ENCODE measurements at places on chromosomes 2 and 18.

GRCh38 chr2:103402944-103403343 is 641.1 kb downstream of the TMEM182 start:
- no peak for DNase-seq

GRCh38 chr2:207141386-207141785 is 24.4 kb downstream of the KLF7 start:
- DNase-seq: no peak

DNA sequence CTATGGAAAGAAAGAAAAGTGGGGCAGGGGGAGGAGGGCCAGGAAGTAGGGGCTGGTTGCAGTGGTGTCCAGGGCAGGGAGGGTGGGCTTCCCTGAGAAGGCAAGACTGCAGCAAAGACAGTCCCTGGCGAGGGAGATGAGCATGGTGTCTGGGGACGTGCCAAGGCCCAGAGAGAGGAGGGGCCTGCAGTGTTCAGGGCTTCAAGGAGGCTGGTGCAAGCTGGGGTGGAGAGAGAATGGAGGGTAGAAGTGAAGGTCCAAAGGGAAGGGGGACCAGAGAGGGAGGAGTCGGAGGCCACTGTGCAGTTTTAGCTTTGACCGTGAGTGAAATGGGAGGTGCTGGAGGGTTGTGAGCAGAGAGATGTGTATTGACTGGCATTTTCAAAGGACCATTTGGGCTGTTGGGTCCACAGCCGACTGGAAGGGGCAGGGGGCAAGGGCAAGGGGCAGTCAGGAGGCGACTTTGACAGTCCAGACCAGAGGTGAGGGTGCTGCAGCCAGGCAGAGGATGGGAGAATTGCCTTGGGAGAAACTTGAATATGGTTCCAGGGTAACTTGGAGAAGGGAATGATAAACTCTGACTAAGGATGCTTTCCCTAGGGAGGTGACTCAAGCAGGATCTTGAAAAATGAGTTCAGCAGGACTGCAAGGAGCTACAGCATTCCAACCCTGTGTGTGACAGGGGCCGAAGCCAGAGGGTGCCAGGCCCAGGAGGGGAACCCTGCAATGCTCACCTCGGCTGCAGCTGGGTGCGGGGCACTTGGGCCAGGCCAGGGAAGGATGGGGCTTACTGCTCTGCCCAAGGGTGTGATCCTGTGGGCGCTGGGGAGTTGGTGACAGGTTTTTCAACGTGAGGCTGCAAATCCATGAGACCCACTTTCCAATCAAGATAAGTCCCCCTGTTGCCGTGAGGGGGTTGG is 177.1 kb upstream of the HAAO start:
- no peak for DNase-seq

- DNase-seq: peak; percentile 47
Observed at GRCh38 chr2:218883491-218884490, 3.1 kb downstream of the WNT10A start.

DNA sequence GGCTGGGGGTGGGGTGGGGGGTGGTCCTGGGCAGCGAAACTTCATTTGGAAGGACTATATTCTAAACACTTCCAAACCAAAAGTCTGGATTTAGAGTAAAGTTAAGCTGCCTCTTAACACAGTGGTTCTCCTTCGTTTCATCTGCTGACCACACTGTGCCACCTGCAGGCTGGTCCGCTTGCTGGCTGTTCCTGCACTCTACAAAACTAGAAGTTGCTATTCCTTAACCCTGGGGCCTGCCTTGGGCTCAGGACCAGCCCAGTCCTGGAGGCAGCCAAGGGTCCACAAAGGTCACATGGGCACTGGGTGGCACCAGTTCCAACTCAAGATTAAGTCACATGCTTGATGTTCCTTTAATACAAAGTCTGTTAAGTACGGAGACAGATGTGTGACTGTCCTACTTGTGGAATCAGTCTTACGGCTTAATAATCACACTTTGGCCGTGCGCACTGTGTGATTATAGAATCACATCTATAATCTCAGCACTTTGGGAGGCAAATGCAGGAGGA is 195.4 kb downstream of the FAM210A start:
- DNase-seq: peak; percentile 18

DNA sequence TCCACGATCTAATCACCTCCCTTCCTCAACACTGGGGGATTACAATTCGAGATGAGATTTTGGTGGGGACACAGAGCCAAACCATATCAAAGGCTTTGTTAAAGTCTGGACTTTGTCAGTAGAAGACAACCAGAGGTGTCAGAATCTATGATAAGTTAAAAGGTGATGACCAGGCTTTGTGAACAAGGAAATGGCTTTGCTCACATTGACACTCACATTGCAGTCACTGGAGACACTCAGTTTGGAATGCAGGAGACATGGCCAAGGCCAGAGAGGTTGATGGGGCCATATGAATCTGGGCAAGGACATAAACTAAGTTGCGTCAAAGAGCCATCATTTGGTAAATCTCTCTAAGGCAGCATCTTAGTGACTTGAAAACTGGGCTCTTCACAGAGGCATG is 678.2 kb upstream of the FSHR start:
- DNase-seq: no peak

DNA sequence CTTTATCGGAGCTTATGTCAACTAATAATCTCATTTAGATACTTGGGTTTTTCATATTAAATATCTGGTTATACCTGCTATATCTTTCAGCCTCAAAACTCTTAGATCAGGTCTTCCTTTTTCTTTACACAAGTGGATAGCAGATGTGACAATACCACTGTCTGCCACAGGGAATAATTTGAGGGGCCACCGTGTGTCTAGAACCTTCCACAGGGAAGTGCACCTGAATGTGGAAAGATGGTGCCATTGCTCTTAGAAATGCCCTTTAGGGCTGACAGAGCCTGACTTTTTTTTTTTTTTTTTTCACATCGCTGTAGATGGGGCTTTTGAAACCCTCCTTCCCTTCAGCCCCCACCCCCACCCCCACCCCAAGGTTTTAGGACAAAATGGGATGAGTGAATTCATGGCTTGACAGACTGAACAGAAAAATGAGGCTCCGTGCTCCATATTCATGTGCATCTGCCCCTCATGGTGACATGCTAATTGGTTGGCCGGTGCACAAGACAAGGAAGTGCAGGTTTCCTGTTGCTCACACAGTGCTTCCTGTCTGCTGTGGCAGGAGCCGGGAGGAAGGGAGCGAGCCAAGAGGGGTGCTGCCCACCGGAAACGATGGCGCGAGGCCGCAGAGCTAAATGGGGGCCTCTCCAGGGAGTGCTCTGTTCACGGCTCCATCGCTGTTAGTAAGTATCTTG is 246.0 kb downstream of the LDLRAD4 start:
- peak; percentile 52 for DNase-seq

DNA sequence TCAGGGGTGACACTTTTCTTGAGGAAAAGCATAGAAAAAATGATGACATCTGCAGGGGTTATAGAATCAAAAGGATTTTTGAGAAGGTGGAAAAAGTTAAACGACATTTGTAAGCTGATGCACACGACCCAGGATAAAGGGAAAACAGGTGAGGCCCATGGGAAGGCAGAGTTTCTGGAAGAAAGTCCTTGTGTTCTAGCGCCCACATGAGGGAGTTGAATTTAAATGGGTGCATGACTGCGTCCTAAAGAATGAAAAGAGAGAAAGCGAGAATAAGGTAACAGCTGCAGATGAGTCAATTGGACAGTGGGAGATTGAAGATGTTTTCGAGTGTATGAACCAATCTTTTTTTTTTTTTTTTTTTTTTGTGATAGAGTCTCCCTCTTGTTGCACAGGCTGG is 158.1 kb downstream of the GALR1 start:
- DNase-seq: no peak

- no peak for DNase-seq
Observed at GRCh38 chr2:64120928-64121327, 23.3 kb downstream of the PELI1 start.

GRCh38 chr2:151252646-151253045 is 9.0 kb downstream of the RBM43 start:
- no peak for DNase-seq

DNA sequence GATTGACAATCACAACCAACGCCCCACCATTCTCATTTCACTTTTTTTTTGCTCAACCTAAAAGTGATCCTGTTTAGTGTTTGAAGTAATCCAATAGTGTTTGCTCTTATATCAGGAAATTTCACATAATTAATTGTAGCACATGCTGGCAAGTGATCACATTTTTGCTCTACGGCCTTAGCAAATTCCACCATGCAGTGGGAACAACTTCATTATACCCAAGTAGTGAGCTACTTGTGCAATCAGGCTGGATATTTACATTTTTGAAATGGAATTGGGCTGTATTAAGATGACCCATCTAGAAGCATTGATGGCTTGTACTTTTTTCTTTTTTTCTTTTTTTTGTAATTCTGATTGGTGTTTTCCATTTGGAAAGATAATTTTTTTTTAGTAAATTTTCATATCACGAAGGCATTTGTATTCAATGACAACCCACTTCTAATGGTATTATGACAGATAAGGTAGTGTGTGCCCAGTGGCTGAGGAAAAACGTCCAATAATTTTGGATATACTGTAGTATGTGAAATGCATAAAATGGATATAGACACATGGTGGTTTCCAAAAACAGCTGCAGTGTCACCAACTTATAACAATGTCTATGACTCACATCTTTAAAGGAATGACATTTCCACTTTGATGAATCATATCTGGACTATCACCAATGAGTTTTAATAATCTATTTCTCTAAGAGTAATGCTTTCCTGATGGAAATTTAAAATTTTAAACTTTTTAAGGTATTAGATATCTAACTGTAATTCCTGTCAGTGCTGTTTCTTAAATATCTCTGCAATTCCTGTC is 130.6 kb downstream of the COL6A3 start:
- no peak for DNase-seq

GRCh38 chr18:46051731-46052461 is 20.2 kb downstream of the PSTPIP2 start:
- DNase-seq: no peak

DNA sequence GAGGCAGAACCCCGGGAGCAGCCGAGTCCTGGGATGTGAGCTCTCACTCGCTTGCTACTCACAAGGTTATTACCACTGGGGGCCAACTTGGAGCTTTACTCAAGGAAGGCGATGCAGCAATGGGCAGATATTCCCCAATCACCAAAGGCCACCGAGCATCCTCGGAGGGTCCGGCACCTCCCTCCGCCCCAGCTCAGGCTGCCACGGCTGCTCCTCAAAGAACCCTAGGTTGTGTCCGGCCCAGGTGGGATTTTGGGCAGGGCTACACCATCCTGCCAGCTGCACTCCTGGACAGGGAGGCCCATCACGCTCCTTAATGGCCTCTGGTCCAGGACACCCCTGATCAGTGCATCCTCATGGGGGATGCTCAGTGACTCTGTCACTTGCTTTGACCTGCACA is 24.8 kb downstream of the FBLN7 start:
- DNase-seq: no peak

GRCh38 chr18:3246635-3247239 is 864 bp upstream of the MYL12A start:
- DNase-seq: no peak

GRCh38 chr2:69538872-69539548 is 101.8 kb upstream of the NFU1 start:
- DNase-seq: no peak

- peak; percentile 37 for DNase-seq
Observed at GRCh38 chr2:111042772-111043771, 77.6 kb upstream of the BCL2L11 start.

GRCh38 chr2:48531141-48531648 is 1.2 kb downstream of the STON1 start:
- no peak for DNase-seq

GRCh38 chr18:56569416-56569815 is 69.0 kb downstream of the TXNL1 start:
- no peak for DNase-seq

GRCh38 chr2:230439590-230439989 is 23.6 kb downstream of the SP100 start:
- no peak for DNase-seq

DNA sequence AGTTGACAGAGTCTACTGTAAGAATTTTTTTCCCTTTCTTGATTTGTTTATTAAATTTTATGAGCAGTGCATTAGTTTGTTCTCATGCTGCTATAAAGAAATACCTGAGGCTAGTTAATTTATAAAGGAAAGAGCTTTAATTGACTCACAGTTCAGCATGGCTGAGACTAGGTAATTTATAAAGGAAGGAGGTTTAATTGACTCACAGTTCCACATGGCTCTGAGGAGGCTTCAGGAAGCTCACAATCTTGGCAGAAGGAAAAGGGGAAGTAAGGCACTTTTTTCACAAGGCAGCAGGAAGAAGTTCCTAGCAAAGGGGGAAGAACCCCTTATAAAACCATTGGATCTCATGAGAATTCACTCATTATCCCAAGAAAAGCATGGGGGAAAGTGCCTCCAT is 191.4 kb upstream of the VRK2 start:
- DNase-seq: no peak

DNA sequence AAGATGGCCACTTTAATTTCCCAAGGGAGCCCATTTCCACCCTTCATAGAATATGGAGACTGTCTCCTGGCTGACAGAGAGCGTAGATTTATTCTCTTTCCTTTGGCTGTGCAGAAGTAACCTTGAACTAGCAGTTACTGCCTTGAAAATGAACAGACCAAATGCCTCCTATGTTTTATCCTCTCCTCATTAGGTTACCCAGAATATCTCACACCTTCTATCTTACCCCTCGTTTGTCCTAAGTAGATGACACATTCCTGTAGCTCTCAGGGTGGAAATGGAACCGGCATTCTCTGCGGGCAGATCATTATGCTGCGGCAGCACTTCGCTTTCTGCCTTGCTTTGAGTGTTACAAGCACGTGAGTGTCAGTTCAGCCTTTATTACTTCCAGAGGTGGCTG is 336.5 kb downstream of the DCDC2C start:
- DNase-seq: no peak

- DNase-seq: no peak
Observed at GRCh38 chr2:36371070-36371874, 15.7 kb downstream of the CRIM1 start.

GRCh38 chr2:12964904-12965539 is 248.3 kb downstream of the TRIB2 start:
- DNase-seq: no peak

DNA sequence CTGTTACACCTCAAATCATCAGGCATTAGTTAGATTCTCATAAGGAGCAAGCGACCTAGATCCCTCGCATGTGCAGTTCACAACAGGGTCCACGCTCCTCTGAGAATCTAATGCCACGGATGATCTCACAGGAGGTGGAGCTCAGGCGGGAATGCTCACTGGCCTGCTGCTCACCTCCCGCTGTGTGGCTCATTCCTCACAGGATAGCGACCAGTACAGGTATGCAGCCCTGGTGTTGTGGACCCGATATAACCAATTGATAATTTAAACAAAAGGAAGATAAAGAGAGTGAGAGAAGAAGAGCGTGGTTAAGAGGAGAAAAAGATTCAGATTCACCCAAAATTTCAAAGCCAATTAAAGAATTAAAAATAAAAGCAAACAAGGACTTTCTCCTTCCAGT is 20.8 kb downstream of the TLK1 start:
- no peak for DNase-seq
